Ascending aorta (tissue), 2 donors: ENCODE measurements at places on chromosomes 6 and 20.
A peak's percentile ranks its signal among the peaks of the same experiment; 100 is the strongest.

DNA sequence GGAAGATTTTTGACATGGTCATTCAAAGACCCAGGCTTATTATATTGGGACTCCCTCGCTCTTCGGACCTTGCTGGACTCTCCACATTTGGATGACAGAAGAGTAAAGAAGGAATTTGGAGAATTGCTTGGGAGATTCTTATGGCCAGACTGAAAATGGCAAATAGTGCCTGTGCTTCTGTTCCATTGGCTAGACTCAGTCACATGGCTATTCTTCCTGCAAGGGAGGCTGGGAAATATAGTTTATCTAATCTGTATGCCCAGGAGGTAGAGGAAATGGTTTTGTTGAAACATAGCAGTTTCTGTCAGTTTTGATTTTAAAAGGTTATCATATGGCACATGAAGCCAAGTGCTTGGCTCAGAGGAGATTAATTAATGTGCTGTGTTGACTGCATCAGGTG, 286.6 kb upstream of the JAG1 start:
- DNase-seq = no peak

- no peak for DNase-seq
Observed at GRCh38 chr6:6717953-6718352, 129.4 kb downstream of the LY86 start.

DNA sequence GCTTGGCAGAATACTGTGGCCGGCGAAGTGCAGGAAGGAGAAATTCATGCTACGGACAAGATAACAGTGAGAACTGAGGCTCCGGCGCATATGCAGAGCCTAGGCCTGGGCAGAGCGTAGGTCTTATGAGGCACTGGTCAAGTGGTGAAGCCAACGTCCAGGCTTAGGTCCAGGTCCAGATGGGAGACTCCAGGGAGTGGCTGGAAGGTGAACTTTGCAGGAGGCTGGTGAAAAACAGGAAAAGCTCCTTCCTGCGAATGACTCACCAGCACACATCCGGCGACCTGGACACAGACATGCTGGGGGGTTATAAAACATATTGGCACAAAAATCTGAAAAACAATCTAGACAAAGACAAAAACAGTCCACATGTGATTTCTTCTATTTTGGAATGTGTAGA, 15.4 kb downstream of the C6orf141 start:
- no peak for DNase-seq

DNA sequence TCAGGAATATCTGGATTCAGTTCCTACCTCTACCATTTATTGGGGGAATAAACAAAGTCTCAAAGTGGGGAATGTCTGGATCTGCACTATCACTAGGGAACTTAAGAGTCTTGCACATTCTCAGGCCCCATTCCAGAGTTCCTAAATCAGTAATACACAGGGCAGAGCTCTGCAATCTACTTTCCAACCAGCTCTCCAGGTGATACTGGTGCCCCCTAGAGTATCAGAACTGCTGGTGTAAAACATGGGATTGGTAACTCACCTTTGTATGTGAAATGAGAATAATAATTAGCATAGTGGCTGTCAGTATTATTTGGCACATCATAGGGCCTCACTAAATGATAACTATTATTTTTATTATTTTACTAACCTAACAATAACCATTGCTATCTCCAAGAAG, 278.8 kb upstream of the IMPG1 start:
- no peak for DNase-seq

DNA sequence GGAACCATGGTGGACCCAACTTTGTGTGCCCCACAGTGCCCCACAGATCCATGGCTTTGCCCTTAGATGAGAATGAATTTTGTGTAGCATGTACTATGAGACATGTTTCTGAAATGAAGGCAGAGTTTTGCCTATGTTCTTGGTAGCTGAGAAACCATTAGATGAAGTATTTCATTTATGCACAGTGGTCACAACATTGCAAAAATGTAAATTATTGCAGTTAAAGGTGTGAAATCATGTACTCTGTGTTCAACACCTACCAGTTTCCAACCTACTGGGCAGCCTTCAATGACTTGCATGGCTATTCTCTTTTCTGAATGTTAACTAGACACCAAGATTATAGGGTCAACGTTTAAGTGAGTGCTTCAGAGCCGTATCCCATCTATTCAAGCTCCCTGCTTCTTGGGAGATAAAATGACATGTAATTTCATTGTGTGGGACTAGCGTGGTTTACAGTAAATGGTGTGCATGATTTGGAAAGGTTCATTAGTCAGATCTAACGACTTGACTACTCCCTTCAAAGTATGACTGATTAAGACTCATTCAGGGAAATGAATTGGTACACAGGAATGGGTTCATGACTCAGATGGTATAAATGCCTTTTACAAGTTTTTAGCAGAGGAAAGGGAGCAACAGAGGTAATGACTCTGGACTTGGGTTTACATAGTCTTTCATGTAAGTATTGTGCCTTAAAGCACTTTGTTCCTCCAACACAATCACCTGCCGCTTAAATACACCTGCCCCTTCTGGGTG, 106.1 kb upstream of the AKIRIN2 start:
- DNase-seq = no peak

DNA sequence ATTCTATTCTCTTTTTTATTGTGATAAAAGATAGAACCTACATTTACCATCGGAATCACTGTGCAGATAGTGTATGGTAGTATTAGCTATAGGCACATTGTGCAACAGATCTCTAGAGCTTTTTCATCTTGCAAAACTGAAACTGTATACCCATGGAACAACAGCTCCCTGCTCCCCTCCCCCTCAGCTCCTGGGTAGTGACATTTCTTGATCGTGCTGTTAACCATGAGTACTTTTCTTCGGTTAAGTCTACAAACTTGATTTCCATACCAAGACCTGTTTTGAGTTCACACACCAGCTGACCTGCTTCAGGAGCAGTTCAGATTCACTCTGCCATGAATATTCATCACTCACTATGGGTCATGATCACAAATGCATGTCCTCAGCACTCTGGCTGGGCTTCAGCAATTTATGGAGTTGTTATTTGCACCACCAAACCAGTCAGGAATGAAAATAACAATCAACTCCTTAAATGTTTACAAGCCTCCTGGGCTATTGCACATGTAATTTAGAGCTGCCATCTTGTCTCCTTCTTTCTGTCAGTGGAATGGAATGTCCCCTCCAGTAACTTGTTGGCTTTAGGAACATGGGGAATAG, 32.8 kb downstream of the PRDM1 start:
- DNase-seq = no peak

GRCh38 chr6:157885876-157886275, 62.8 kb downstream of the SNX9 start:
- DNase-seq = no peak

GRCh38 chr6:16671302-16672289, 89.7 kb downstream of the ATXN1 start:
- DNase-seq = no peak

DNA sequence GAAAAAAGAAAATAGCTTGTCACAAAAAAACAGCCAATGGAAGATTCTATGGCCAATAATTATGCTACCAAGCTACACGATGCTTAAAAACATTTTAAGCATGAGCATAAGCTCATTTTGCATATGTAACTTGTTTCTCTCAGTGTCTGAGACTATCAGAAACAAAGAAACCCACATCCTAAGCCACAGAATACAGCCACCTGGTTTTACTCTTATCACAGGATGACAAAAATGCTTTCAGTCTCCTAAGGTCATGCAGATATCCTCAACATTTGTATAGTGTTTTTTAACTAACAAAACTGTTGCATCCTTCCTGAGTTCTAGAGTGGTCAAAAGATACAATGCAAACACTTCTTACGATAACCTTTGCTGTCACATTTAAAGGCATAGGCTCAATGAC, 172.1 kb upstream of the RUNX2 start:
- DNase-seq = no peak

DNA sequence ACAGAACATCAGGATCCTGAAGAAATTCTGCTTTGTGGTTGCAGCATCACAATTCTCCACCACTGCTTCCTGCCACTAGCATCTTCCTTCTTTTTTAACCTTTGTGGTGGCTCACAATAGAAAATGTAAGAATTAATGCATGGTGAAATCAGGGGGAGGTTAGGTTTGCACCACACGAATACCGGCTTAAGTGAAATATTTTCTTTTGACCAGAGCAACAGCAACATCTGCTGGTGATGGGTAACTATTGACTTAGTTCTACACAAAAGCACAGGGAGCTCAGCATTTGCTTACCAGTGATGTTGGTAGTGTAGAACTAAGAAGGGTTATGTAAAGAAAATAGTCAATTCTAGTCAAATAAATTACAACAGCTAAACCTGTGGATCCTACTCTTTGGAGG, 280.5 kb downstream of the SYNE1 start:
- DNase-seq = no peak

GRCh38 chr20:62018437-62019143, 47.1 kb downstream of the TAF4 start:
- no peak for DNase-seq

DNA sequence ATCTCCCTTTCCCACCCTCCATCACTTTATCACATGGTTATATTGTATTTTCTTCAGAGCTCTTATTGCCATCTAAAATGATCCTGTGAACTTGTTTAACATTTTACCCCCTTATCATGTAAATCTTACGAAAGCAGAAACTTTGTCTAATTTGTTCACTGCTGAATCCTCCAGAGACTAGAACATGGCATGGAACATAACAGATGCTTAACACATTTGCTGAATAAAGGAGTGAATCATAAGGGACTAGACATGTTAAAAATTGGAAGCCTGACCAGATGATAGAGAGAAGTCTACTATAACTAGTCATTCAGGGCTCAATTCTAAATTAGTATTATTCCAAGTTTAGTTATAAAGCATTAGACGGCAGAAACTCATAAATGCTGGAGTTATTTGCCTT, 73.3 kb downstream of the MAN1A1 start:
- DNase-seq = no peak

- DNase-seq = no peak
Observed at GRCh38 chr6:150183105-150183504, 40.3 kb downstream of the PPP1R14C start.

GRCh38 chr6:36593569-36594028, 563 bp upstream of the SRSF3 start:
- DNase-seq = peak; percentile 78

DNA sequence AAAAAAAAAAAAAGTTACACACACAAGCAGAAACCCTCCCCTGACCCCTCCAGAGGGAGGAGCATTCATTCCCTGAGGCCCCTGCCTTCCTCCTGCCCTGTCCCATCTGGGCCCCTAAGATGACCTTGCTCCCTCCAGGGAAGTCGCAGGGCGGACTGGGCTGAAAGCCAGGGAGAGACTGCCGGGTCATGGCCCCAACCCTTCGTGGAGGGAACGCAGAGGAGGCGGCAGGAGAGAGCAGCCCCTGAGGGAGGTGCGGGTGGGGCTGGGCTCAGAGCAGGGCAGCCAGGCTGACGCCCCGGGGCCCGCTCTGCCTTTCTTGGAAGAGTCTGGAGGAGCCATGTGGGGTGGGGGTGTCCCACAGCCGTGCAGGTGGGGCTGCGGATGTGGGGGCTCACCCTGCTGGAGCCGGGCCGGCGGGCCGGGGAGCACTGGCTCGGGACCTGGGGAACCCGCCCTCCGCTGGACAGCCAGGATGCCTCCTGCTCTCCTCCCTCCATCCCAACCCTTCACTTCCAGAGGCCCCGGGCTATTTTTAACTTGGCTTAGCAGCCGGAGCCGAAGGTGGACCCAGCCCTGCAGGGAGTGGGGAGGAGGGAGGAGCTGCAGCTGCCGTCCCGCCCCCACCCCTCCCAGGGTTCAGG, 15.0 kb upstream of the ABHD16B start:
- no peak for DNase-seq

DNA sequence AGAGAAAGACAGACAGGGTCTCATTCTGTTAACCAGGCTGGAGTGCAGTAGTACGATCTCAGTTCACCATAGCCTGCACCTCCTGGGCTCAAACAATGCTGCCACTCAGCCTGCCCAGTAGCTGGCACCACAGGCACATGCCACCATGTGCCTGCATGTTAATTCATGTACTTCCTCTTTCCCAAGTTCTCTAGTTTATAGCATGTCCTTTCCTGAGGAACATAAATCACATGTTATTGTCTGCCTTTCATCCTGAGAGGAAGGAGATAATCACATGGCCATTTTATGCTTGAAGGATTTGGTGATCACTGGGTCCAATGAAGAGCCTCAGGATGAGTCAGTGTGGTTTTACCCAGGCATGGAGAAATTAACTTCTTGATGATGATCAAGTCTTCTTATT, 47.9 kb downstream of the COL11A2 start:
- no peak for DNase-seq

GRCh38 chr6:168196881-168197635, 118.0 kb upstream of the FRMD1 start:
- DNase-seq = no peak

DNA sequence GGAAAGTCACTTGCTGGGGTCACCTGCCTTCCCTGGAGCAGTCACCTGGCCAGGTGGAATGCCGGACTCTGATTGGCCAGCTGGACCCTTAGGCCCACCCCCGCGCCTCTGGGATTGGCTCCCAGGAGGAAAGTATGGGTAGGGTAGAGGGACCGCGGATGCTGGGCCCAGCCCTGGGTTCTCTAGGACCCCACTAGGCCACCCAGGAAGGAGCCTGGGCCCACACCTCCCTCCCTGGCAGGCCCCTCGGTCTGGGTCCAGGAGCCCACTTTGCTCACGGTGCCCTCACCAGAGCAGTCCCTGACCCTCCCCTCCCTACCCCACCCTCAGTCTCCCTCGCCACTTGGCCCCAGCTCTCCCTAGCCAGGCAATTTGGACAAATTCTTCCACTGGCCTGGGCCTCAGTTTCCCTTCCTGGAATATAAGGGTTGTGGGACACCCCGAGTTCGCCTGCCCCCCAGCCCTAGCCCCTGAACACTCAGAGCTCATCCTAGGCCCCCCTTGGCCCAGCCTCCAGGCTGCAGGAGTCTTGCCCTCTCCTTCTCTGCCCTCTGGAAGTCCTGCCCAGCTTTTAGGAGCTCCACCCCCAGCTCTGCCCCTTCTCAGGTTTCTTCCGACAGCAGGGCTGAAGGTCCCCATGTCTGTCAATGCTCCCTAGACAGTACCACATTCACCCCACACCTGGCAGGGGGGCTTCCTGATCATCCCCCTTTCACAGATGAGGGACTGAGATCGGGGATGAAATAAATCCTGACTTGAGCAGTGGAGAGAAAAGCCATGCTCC, 299.6 kb downstream of the TAF4 start:
- no peak for DNase-seq

- no peak for DNase-seq
Observed at GRCh38 chr20:38790200-38791053, 15.1 kb upstream of the PPP1R16B start.

- no peak for DNase-seq
Observed at GRCh38 chr6:129402244-129402643, 307.7 kb downstream of the ARHGAP18 start.

DNA sequence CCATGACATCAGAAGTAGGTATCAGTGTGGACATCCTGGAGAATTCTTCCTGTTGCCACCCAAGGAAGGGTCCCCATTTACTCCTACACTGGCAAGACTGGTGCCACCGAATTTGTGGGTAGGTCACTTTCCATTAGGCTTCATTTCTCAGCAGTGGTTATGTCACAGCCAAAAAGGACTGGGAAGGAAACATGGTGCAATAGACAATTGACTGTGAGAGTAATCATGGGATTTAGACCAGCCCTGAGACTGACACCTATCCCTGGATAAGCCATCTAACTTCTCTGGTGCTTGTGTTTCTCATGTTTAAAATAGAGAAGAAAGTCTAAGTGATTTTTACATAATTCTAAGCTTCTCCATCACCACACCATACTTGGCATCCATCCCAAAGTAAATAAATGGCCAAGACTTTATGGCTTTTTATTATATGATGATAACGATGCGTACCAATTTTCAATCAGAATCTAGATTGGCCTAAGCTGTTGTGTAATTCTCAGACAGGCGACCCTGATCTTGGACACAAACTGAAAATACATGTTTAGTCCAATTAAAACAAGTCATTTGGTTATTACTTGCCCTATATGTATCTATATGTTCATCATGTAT, 10.2 kb downstream of the SMPDL3A start:
- DNase-seq = no peak
